ENCODE measurements at places on chromosomes 16 and 17.

DNA sequence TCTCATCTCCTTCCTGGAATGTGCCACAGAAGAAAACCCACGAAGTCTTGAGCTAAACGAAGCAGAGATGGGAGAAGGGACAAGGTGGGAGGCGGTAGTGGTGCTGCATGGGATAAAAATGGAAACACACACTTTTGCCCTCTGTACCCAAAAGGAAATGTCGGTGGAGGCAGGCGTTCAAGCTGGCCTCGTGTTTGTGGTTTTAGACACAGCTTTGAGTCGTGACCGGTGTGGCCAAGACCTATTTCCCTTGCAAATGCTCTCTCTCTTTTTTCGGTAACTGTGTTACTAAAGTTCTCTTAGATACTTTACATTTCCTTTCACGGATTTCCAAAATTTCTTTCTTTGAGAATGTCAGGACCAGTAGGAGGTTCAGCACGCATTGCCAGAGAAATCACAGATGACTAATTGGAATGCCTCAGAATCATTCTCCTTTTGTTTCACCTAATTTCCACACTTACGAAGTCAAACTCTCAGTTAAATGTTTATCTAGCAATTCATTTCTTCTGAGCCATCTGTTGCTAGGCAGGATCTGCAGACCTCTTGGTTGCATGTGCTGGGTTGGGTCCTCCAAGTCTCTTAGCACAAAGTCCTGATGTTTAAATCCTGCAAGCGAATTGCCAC lies 412.3 kb downstream of the MAF start:
- no peak for DNase-seq

DNA sequence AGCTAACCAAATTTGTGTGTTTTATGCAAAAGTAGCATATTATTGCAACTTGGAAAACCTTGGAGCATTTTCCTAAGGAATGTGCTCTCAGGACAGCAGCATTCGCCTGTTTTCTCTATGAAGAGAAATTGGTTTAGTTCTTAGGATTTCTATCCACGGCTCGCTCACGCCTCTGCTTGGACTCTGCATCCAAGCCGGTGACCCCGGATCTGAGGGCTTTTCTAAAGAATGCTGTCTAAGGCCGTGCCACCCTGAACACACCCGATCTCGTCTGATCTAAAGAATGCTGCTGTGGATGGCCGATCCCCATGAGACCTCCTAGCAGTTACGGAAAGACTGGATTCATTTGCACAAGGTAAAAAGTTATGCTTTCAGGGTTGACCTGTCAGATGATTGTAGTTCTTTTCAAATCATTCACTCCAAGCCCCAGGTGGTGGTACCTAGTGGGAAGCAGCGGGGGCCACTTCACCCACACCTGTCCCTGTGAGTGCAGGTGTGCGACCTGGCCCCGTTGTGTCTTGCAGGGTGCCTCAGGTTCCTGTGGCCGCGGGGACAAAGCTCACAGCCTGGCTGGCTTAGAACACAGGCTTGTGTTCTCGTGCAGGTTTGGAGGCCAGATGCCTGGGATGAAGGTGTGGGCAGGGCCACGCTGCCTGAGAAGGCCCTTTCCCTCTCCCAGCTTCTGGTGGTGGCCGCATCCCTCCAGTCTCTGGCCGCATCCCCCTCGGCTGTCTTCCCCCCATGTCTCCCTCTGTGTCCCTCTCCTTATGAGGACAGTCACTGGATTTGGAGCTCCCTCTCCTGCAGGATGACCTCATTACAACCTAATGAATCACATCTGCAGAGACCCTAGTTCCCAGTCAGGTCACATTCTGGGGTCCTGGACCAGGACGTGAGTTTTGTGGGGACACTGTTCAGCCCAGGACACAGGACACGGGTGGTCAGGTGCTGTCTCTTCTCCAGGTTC lies 71.1 kb downstream of the BANP start:
- DNase-seq: no peak

GRCh38 chr17:31830971-31831858 lies 27.8 kb downstream of the COPRS start:
- no peak for DNase-seq

GRCh38 chr16:10579965-10580882 lies at the start of gene EMP2:
Gene EMP2 (minus strand): TSS chr16:10580598. CDS start chr16:10547617, 32,981 bp downstream.
- peak; percentile 62 for DNase-seq

- peak; percentile 98 for DNase-seq
Observed at GRCh38 chr17:5526821-5527598, 40.6 kb downstream of the MIS12 start.

GRCh38 chr17:50594128-50594823 lies 33.8 kb downstream of the CACNA1G start:
- DNase-seq: no peak

DNA sequence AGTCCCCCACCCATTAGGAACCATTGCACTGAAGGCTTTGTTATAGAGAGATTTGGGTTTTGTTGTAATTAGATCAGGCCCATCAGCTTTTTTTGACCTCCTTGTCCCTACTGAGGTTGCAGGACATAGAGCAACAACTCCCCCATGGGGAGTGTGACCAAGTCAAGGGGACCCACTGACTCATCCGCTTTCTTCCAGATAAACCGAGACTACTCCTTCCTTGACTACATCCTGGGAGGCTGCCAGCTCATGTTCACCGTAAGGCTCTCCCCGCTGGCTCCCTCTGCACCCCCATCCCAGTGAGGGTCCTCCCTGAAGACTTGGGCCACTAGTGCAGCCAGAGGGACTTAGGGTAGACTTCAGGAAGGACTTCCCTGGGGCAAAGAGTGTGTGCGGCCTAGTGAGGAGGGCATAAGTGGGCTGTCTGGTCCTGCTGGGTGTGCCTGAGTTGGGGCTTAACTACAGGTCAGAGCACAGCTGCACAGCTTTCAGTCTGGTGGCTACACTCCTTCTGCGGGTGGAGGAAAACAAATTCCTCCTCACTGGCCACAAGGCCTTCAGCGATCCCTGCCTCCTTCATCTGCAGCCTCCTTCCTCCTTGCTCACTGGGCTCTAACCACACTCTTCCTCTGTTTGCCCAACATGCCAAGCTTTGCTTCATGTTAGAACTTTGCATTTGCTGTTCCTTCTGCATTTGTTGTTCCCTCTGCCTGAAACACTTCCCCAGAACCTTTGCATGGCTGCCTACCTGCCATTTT lies 31.0 kb downstream of the CPNE2 start:
- no peak for DNase-seq

GRCh38 chr17:72382971-72383722 lies 262.3 kb downstream of the SOX9 start:
- no peak for DNase-seq

DNA sequence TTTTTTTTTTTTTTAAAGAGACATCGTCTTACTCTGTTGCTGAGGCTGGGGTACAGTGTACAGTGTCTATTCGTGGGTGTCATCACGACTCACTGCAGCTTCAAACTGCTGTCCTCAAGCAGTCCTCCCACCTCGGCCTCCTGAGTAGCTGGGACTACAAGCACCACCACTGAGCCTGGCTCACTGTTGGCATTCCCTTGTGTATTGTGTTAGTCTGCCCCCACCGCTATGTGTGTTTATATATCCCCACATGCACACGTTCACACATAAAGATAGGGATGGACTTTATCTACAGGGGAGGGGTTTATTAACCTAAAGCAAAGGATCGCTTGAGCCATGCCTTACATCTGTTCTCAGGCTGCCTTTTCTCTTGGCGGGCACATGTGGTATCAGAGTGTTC lies 63.8 kb downstream of the SEC14L1 start:
- no peak for DNase-seq

DNA sequence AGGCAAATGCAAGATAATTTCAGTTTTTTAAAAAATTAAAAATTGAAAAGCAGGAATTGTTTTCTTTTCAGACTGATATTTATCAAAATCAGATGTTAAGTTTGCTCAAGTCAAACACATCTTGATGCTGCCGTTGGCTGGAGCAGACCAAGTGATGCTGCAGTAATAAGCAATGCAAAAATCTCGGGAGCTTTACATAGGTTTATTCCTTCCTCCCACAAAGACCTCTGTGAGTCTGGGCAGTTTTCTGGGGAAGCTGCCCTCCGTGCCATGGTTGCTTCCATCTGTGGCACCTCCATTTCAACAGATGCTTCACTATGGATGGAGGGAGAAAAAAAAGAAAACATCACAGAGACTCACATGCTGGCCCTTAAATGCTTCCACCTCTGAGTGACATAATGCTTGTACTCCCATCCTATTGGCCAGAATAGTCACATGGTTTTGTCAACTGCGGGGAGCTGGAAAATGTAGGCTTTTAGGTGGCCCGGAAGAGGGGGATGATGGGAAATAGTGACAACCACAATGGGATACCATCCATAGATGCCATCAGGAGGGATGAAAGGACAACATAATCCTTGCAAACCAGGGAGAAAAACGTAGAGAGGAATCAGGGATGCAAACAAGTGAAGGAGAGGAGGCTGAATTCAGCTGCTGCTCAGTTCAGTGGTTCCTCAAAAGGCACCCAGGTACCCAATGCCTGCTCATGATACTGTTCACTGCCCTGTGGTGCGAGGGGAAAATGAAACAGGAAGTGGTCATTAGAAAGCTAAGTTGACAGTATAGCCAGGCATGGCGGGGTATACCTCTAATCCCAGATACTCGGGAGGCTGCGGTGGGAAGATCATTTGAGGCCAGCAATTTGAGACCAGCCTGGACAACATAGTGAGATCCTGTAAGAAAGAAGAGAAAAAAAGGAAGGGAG lies 13.5 kb upstream of the ERCC4 start:
- DNase-seq: no peak

- DNase-seq: no peak
Observed at GRCh38 chr16:4510747-4511426, 27.7 kb downstream of the CDIP1 start.

DNA sequence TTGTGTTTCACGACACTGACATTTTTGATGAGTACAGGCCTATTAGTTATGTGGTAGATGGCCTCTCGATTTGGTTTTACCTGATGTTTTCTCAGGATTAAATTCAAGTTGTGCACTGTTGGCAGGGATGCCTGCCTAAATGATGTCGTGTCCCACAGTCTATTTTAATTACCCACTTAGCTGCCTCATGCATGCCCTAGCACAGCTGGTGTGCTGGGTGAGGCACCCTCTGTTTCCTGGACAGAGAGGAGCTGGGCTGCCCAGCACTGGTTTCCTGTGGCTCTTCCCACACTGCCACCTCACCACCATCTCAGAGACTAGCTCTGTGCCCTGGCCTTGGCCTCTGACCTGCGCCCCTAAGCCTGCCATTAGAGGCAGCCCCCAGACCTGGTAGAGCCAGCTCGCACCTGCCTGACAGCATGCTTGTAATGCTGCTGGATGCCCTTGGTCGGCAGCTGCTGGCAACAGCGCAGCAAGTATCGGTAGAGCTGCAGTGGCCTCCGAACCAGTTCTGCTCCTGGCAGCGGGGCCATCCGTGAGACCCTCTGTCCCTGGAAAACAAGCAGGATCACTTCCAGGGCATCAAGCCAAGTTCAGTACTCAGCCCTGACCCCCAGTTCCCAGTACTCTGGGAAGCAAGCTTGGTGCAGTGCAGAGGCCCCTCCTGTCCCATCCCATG lies 10.9 kb downstream of the LYRM9 start:
- DNase-seq: no peak

DNA sequence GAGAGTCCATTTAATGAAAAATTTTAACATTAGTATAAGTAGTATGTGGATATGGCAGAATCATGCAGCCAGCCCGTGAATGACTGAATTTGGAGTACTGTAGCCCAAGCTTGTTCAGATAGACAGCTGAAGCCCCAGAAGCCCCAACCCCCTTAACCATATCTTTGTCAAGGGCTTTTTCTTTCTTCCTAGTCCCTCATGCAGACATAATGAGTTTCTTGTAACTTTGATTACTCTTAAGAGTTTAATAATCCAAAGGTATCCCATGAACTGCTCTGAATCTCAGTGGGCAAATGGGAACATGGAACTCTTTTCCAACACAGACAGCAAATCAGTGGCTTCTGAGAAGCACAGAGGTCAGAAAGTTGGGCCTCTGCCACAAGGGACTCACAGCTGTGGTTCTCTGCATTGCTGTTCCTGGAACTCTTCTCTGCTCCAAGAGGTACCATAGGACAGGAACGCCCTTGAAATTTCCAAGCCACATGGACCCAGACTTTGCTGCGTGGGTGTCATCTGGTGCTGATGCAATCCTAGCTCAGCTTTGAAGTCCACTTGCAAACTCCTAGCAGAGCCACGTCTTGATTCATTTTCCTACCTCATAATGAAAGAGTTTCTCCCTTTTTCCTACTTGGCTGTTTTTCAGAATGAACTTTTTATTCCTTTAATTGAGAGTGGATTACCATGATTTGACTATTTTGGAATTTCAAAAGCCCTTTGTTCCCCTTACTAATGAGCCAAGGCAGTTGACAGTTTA lies 18.1 kb downstream of the LYRM1 start:
- DNase-seq: no peak

DNA sequence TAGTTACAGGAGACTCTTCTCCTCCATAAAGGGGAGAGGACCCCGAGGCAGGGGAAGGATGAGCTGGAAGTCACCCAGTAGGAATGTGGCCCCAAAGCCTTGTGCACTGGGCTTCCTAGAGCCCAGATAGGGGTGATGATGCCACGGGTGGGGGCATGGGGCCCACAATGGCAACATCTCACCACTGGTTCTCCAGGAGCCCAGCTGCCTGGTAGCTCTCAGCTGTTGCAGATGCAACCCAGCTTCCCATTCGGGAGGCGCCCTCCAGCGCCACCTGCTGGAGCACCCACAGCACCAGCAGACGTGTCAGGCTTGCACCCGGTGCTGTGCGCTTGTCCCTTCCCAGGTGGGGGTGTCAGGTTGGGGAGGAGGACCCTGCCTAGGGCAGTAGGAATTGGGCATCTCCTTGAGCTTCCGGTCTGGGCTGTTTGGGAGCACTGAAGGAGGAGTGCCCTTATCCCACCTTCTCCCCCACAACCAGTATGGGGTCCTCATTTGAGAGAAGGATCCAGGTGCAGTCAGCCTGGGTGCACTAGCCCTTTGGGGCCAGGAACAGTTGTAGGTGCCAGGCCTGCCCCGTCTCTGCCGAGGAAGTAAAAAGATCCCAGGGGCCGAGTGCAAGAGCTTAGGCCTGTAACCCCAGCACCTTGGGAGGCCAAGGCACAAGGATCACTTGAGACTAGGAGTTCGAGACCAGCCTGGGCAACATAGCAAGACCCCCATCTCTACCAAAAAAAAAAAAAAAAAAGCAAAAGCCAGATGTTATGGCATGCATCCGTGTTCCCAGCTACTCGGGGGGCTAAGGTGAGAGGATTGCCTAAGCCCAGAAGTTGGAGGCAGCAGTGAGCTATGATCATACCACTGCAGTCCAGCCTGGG lies 14.4 kb downstream of the CDIPT start:
- peak; percentile 77 for DNase-seq

DNA sequence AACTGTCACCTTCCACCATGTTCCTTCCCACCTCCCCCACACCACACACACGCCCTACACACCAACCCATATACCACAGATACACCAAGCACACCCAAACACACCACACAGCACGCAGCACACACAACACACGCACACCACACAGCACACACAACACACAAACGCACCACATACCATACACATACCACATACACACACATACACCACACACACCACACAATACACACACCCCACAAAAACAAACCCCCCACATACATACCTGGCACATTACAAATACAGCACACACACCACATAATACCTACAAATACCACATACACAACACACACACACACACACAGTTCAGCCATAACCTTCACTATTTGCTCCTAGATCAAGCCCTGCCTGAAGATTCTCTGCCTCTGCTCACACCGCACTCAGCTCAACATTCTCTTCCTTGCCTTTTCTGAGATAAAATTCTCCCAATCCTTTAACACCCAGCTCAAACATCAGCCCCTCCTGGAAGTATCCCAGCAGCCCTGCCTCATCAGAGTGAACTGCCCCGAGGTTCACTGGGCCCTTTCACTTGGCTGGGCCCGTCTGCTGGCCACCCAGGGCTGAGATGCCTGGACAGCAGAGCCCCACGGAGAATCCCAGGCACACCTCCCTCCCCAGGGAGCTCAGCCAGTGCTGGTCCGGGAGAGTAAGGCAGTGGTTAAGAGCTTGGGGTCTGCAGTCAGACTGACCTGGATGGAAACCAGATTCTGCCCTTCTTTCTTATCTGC lies 31.9 kb upstream of the CPNE2 start:
- DNase-seq: no peak
